Gastrocnemius medialis (tissue), 4 donors: ENCODE measurements at places on chromosomes 5 and 9. TPM values are rescaled to one million over a fixed set of nuclear protein-coding genes. Genes with fewer than 3 reads are reported as not detected.

Gene ERGIC1
- total RNA-seq, result 98.1 TPM

Gene PCDHB11
- 0.61 TPM for total RNA-seq

Gene PRSS3
- not detected for total RNA-seq

Gene GTF2H2C
- 10.7 TPM for total RNA-seq

Gene LOX
- total RNA-seq, result 1.1 TPM

Gene FAM169A
- 0.53 TPM for total RNA-seq

Gene TMC1
- total RNA-seq, result not detected

Gene CRB2
- total RNA-seq, result not detected

Gene GGTA1
- 1.4 TPM for total RNA-seq

Gene DBH
- not detected for total RNA-seq

Gene PCDHB3
- not detected for total RNA-seq

Gene IRX2
- total RNA-seq, result not detected

Gene DMGDH
- total RNA-seq, result 0.46 TPM

Gene C9orf153
- not detected for total RNA-seq

Gene SLC25A48
- total RNA-seq, result 1.7 TPM

Gene ADAM19
- total RNA-seq, result 0.67 TPM

Gene FGF18
- not detected for total RNA-seq

Gene SOX30
- not detected for total RNA-seq

Gene FOXE1
- not detected for total RNA-seq

Gene TMEM174
- not detected for total RNA-seq

Gene SLC22A4
- total RNA-seq, result 6.6 TPM
